Naive B cell (primary cell): ENCODE measurements at places on chromosomes 4 and X.

GRCh38 chr4:3108211-3108610 is 33.7 kb downstream of the HTT start:
- no peak for DNase-seq

DNA sequence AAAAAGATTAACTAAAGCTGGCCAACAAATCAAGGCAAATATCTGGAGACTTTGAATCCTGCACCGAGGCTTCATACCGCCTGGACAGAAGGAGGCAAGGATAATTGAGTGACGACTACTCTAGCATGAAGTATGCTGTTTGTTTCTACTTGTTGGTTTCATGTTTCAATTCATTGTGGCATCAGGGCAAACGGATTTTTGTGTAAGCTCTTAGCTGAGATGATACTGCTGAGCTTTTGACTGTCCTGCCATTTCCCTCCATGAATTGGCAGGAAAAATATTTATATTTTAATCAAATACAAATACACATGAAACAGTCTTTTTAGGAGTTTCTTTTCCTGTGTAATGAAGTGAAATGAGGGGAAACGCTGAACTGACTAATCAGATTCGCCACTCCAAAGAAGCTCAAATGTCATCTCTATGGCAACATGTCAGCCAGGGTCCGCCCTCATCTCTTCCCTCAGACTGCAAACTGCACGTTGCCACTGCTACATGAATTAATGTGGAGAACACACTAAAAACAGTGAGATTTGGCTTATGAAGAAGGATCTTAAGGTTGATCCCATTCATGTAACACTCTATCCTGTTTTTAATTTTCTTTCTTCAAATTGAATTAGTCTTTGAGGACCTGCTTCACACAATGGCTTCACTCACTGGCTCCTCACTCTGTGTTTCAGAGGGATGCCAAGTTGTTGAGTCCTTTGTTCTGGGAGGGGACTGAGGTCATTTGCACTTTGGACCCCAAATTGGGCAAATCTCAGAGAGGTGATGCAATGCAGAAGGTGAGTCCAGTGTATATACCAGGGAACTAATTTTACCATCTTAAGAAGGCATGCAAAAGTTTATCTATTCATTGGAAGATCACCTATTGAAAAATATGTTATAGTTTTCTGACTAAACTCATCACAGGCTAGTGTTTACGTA is 149.6 kb upstream of the MID1 start:
- no peak for DNase-seq

- DNase-seq = no peak
Observed at GRCh38 chr4:150211799-150212445, 133.7 kb downstream of the DCLK2 start.

DNA sequence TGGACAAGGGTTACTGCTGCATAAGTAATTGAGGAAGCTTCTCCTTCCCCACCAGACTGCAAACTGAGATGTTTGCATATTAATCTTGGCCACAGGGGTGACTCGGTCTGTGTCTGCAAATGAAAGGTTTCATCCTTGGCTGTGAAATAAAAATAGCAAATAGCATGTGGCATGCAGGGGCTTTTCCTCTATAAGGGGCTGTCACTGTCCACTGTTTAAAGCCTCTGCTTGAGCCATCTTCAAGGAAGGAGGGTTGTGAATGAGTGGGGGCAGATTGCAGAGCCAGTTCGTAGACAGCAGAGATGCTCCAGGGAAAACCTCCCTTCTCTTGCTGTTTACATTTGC is 33.3 kb downstream of the TMSB4X start:
- DNase-seq = no peak

GRCh38 chrX:68868316-68868715 is 39.5 kb downstream of the EFNB1 start:
- DNase-seq = no peak

DNA sequence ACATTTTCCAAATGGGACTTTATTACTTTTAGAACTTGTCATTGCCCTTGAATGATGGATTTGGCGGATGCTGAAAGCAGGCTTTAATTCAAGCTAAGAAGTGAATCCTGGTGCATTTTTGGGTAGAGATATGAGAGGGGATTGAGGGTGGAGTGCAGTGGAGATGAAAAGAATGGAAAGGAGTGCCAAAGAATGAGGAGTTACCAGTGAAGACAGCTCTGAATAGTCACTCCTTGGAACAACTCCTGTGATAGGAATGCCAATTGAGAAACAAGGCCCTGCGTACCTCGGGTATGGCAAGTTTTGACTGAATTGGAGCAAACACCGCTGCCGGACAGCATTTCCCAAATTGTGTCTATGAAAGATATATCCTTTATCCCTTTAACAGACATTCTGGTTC is 36.5 kb upstream of the ETNPPL start:
- no peak for DNase-seq

DNA sequence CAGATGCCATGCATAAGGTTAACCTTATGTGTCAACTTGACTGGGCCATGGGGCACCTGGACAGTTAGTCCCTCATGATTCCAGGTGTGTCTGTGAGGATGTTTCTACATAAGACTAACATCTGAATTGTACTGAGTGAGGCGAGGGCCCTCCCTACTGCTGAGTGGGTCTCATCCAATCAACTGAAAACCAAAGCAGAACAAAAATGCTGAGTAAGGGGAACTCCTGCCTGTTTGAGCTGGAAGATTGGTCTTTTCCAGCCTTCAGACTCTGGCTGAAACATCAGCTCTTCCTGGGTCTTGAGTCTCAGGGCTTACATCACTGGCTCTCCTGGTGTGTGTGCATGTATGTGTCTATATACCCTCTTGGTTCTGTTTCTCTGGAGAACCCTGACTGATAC is 13.8 kb downstream of the NELFA start:
- DNase-seq = no peak

- DNase-seq = no peak
Observed at GRCh38 chr4:100869276-100869675, 351.5 kb upstream of the EMCN start.

GRCh38 chr4:24024605-24025004 is 134.8 kb upstream of the PPARGC1A start:
- DNase-seq = no peak

- DNase-seq = no peak
Observed at GRCh38 chrX:150219374-150220185, 143.5 kb upstream of the MAMLD1 start.

- DNase-seq = no peak
Observed at GRCh38 chr4:128284317-128284716, 3.3 kb downstream of the PGRMC2 start.

- no peak for DNase-seq
Observed at GRCh38 chrX:103338663-103339062, 8.6 kb downstream of the TCEAL7 start.

DNA sequence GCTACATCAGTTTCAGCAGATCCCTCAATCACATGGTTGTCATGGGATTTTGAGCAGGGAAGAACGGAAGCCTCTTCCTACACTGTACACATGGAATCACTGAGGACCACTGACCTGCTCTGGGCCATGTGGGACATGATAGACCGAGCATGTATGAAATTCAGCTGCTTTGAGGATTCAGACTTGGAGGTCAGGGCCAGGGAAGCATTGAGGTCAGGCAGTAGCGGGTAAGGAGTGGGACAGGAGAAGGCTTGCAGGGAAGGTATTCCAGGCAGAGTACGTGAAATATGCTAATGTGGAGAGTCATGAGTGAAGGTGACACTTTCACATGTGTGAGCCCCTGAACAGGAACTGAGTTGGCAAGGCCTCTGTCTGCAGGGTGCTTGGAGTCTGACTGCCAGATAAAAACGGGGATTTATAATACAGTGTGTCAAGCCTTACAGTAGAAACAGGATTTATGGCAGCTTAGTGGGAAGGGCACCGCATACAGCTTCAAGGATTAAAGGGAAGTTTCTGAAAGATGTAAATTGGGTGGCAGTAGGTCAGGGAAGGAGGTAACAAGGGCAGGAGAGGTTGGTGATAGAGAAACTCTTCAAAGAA is 111.7 kb downstream of the STK32B start:
- DNase-seq = no peak

- DNase-seq = no peak
Observed at GRCh38 chrX:2638279-2638678, 52.8 kb upstream of the CD99 start.

GRCh38 chr4:141513866-141514265 is 122.5 kb upstream of the IL15 start:
- no peak for DNase-seq

DNA sequence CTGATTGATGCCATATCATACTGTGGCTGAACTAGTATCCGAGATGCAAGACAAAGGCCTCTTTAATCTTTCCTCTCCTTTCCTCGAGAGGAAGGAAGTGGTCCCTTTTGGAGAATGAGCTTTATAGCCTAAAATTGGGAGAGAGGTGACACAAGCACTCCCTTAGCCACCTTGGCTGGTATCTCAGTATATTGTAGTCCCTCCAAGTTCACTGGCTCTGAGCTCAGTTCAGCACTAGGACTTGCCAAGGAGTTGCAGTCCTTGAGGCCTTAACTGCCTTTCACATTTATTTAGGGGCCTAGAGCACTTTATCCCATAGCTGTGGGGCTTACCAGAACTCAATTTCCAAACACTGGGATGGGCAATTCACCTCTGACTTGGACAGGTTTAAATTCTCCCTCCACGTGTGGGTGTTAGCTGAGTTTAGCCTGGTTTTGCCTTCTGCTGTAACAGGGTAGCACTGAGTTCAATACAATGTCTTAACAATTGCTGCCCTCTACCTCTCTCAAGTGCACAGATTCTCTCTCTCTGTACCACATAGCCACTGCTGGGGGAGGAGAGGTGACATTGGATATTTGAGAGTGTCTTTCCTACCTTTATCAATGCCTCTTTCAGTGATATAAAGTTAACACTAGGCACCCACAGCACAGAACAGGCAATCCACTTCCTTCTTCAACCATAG is 216.4 kb downstream of the TECRL start:
- DNase-seq = no peak

DNA sequence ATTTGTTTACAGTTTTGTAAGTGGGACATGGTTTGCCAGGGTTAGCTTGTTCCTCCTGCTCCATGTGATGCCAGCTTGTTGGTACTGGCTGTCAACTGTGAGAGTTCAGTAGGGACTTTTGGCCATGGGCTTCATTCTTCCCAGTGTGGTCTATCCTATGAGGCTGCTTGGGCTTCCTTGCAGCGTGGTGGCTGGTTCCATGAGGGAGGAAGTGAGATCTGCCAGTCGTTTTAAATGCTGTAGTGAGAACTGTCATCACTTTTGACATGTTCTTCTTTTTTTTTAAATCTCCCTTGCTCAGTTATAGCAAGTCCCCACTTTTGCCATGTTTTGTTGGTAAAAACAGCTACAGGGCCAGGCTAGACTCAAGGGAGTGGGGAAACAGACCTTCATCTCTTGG is 15.9 kb downstream of the NSD2 start:
- no peak for DNase-seq

GRCh38 chr4:102343964-102344519 is 1.2 kb downstream of the SLC39A8 start:
- DNase-seq = no peak

DNA sequence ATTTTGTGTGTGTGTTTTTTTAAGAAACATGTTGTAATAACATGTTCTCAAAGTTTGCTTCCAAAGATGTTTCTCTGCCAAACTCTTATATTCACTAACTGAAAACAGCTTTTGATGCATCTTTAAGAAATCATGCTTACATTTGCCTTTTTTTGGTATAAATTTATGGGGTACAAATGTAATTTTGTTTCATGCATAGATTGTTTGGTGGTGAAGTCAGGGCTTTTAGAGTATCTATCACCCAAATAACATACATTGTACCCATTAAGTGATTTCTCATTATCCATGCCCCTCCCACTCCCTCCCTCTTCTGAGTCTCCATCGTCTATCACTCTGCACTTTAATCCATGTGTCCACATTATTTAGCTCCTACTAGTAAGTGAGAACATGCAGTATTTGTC is 30.8 kb downstream of the SPINK2 start:
- no peak for DNase-seq

- no peak for DNase-seq
Observed at GRCh38 chrX:103415528-103415927, 39.2 kb downstream of the BEX3 start.

GRCh38 chr4:123624959-123625358 is 228.4 kb downstream of the SPRY1 start:
- no peak for DNase-seq

- no peak for DNase-seq
Observed at GRCh38 chrX:84715315-84715714, 213.1 kb upstream of the HDX start.

DNA sequence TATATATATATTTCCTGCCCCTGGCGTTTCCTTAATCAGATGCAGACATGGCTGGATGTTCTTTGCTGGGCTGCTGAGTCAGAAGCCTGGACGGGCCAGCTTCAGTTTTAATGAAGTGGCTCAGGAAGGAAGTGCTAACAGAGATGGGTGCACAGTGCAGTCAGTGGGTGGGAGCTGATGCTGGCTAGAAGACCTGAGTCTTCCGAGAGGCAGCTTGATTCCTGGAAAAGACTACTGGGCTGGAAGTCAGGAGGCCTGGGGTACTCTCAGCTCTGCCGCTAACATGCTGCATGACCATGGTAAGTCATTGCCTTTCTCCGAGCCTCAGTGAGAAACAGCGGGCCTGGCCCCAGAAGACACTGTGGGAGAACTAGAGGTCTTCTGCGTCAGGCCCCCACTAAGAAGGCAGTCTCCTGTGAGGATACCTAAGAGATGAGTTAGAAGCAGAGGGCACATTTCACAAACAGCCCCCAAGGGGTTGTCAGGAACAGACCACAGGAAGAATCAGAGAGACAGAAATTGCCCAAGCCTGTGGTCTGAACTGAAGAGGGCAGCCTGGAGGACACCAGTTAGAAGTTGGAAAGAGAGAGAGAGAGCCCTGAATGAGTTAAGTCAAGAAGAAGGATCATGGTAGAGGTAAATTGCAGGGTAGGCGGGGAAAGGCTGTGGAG is 8.3 kb upstream of the CD40LG start:
- no peak for DNase-seq

DNA sequence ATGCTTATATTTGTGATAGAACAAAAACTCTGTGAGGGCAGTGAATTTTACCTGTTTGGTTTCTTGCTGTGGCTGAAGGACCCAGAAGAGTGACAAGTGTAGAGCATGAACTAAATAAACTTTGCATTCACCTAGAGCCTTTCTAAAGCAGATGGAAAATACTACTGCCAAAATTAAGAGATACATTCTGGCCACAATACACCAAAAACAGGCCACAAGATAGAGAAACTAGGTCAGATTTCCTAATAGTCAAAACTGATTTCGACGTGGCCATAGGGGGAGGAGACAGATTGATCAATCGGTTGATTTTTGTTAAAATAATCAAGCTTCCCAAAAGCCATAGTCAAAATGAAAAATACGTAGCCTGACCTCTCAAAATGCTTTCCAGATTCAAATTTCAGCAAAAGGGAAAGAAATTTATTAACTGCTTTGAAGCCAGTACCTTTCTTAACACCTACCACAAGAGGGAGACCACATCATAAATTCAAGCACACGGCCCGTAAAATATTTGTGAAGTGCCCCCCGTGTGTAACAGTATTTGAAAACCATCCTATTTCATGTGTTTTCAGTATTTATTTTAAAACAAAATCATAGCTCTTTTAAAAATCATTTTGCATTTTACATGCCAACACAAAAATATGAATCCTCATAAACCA is 132.4 kb downstream of the CORIN start:
- no peak for DNase-seq

- DNase-seq = no peak
Observed at GRCh38 chr4:25307596-25307995, 5.0 kb upstream of the ZCCHC4 start.

- DNase-seq = no peak
Observed at GRCh38 chr4:129077326-129077725, 16.0 kb downstream of the SCLT1 start.
